ENCODE measurements at places on chromosomes 3 and 15.

- no peak overlapping the region for H3K27ac ChIP-seq
- H3K4me3 ChIP-seq, result no peak overlapping the region
- H3K27me3 ChIP-seq, result peaks cover 19% of the 10 kb centered on the region
- H3K36me3 ChIP-seq, result no peaks in the 10 kb centered on the region
- H3K4me1 ChIP-seq, result no peaks in the 10 kb centered on the region
These were observed 31.1 kb downstream of the CYP11A1 start for GRCh38 chr15:74336061-74337005.

DNA sequence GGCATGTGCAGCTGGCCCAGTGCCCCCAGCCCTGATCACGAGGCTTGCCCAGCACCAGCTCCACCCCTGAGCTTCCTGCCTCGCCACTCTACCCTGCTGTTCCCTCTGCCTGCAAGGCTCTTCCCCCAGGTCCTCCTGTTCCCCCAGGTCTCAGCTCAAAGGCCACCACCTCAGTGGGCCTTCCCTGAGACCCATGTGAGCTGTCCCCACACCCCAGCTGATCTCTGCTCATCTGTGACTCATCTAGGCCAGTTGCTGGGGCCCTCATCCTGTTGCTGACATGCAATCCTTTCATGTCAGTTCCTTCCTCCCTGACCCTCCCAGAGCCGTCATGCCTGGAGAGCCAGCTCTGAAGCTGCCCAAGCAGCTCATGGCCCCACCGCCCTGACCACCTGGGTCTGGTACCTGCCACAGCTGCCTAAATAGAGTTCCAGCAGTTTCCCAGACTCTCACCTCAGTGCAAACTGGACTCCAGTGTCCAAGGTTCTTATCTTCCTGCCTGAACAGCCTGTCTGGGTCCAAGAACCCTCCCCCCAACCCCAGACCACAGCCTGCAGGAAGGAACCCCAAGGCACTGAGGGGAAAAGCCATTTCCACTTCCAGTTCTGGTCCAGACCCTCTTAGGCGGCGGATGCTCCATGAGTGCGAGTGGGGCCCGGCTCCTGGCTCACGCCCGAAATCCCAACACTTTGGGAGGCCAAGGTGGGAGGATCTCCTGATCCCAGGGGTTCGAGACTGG is 116.6 kb upstream of the IQSEC1 start:
- DNase-seq, result peak; percentile 63
- H3K27me3 ChIP-seq, result peaks cover 34% of the 10 kb centered on the region
- H3K36me3 ChIP-seq, result no peaks in the 10 kb centered on the region
- no peak overlapping the region for H3K27ac ChIP-seq

DNA sequence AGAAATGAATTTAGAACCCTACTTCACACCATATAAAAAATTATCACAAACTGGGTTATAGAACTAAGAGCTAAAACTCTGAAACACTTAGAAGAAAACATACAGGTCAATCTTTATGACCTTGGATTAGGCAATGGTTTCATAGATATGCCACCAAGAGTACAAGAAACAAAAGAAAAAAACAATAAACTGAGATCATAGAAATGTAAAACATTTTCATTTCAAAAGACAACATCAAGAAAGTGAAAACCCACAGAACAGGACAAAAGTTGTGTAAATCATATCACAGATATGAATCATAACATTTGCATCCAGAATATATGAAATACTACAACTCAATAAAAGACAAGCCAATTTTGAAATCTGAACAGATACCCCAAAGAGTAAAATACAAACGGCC is 72.4 kb downstream of the TBL1XR1 start:
- peaks cover 10% of the 10 kb centered on the region for H3K36me3 ChIP-seq
- H3K27ac ChIP-seq, result no peak overlapping the region
- H3K4me3 ChIP-seq, result no peak overlapping the region
- DNase-seq, result no peak
- no peaks in the 10 kb centered on the region for H3K27me3 ChIP-seq
- peaks cover 1% of the 10 kb centered on the region for H3K4me1 ChIP-seq

DNA sequence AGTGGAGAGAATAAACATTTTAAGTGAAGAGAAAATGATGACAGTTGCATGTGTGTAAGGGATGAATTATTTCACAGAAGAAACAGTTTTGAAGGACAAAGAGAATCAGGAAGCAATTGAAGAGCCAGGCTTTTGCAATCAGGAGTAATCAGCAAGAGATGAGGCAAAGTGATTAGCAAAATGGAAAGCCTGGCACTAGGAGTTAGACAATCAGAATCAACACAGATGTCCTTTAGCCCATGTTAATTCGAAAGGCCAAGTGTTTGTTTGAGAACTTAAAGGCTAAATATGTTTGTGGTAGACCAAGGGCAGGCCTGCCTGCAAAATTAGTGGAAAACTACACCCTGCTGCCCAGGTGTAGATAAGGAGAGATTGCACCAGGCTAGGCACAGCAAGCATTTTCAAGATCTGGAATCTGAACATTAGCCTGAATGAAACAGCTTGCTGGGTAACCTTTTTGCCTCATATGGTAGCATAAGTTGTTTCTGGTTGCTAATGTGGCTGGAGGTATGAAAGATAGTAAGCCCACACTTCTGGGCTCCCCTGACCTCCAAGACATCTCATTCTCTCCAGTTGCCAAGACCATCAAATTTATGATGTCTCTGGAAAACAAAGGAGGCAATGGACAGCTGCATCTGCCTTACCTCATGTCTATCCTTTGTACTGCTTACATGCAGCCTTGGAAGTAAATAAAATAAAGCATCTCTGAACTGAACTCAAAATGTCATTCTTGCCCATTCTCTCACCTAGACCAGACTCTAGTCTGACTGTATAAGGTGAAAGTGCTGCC is 22.0 kb upstream of the LEKR1 start:
- no peaks in the 10 kb centered on the region for H3K4me1 ChIP-seq
- no peak overlapping the region for H3K27ac ChIP-seq
- no peaks in the 10 kb centered on the region for H3K36me3 ChIP-seq

- H3K4me1 ChIP-seq, result peaks cover 9% of the 10 kb centered on the region
- peak overlapping the region; percentile 87 for H3K27ac ChIP-seq
These were observed 98.7 kb upstream of the BFSP2 start for GRCh38 chr3:133301194-133301593.

GRCh38 chr15:85401108-85401774 is 20.8 kb downstream of the AKAP13 start:
- no peaks in the 10 kb centered on the region for H3K27me3 ChIP-seq
- DNase-seq, result no peak
- H3K4me1 ChIP-seq, result peaks cover 3% of the 10 kb centered on the region
- no peak overlapping the region for H3K4me3 ChIP-seq
- no peaks in the 10 kb centered on the region for H3K36me3 ChIP-seq

GRCh38 chr3:146035366-146035765 is 125.6 kb downstream of the PLOD2 start:
- H3K27ac ChIP-seq, result no peak overlapping the region
- H3K36me3 ChIP-seq, result no peaks in the 10 kb centered on the region
- no peaks in the 10 kb centered on the region for H3K4me1 ChIP-seq
- peak; percentile 78 for DNase-seq

- H3K27me3 ChIP-seq, result no peaks in the 10 kb centered on the region
- no peak overlapping the region for H3K4me3 ChIP-seq
- DNase-seq, result peak; percentile 51
- no peak overlapping the region for H3K27ac ChIP-seq
- H3K36me3 ChIP-seq, result no peaks in the 10 kb centered on the region
These were observed 5.2 kb upstream of the CD200R1 start for GRCh38 chr3:112980080-112980479.

DNA sequence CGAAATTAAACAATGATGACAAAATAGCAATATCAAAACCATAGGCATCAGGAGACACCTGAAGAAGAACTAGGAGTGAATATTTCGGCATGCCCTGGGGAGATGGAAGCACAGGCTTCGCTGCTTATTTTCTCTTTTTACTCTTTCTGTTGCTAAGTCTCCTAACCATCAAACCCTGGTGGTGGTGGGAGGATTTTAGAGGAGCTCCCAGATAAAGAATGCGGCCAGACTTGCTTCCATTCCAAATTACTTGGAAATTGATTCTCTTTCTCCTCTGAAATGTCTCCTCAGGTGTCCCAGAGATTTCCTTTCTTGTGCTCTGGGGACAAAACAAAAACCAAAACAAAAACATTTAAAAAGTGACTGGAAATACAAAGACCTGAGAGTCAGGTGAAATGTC is 243.0 kb downstream of the KBTBD8 start:
- H3K27ac ChIP-seq, result no peak overlapping the region
- H3K27me3 ChIP-seq, result no peaks in the 10 kb centered on the region
- H3K36me3 ChIP-seq, result no peaks in the 10 kb centered on the region
- no peaks in the 10 kb centered on the region for H3K4me1 ChIP-seq
- DNase-seq, result no peak

DNA sequence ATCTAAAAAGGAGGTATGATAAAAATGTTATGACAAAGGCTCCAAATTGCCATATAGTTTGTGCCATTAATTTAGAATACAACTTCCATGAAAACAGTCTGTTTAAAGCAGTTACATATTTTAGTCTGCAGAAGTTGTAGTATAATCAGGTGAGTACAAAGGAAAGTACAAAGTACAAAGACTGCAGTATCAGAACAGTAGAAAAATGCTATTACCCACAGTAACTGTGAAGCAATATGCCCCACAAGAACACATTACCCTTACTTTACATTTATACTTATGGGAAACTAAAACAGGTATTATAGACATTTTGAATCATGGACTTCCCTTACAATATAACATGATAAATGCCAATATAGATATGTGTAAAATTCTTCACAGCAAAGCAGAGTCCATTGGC is 398.5 kb downstream of the ERC2 start:
- no peaks in the 10 kb centered on the region for H3K27me3 ChIP-seq
- H3K4me1 ChIP-seq, result no peaks in the 10 kb centered on the region
- no peak for DNase-seq
- no peak overlapping the region for H3K4me3 ChIP-seq

- no peaks in the 10 kb centered on the region for H3K36me3 ChIP-seq
- H3K27ac ChIP-seq, result no peak overlapping the region
- H3K27me3 ChIP-seq, result no peaks in the 10 kb centered on the region
- H3K4me3 ChIP-seq, result no peak overlapping the region
- H3K4me1 ChIP-seq, result no peaks in the 10 kb centered on the region
These were observed 47.8 kb upstream of the NDN start for GRCh38 chr15:23734862-23735261.

GRCh38 chr3:49053543-49053942 is 24.3 kb upstream of the IMPDH2 start:
- no peak overlapping the region for H3K4me3 ChIP-seq
- no peak overlapping the region for H3K27ac ChIP-seq
- no peak for DNase-seq
- peaks cover 63% of the 10 kb centered on the region for H3K36me3 ChIP-seq
- no peaks in the 10 kb centered on the region for H3K4me1 ChIP-seq

GRCh38 chr3:107612664-107613084 is 89.9 kb downstream of the BBX start:
- H3K4me1 ChIP-seq, result no peaks in the 10 kb centered on the region
- DNase-seq, result no peak
- H3K36me3 ChIP-seq, result no peaks in the 10 kb centered on the region
- no peaks in the 10 kb centered on the region for H3K27me3 ChIP-seq

DNA sequence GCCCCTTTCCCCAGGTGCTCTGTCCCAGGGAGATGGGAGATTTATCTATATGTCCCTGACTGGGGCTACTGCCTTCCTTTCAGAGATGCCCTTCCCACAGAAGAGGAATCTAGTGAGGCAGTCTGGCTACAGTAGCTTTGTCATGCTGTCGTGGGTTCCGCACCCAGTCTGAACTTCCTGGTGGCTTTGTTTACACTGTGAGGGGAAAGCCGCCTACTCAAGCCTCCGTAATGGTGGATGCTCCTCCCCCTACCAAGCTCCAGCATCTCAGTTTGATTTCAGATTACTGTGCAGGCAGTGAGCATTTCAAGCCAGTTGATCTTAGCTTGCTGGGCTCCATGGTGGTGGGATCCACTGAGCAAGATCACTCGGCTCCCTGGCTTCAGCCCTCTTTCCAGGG is 35.4 kb upstream of the SLC7A14 start:
- no peak overlapping the region for H3K4me3 ChIP-seq

DNA sequence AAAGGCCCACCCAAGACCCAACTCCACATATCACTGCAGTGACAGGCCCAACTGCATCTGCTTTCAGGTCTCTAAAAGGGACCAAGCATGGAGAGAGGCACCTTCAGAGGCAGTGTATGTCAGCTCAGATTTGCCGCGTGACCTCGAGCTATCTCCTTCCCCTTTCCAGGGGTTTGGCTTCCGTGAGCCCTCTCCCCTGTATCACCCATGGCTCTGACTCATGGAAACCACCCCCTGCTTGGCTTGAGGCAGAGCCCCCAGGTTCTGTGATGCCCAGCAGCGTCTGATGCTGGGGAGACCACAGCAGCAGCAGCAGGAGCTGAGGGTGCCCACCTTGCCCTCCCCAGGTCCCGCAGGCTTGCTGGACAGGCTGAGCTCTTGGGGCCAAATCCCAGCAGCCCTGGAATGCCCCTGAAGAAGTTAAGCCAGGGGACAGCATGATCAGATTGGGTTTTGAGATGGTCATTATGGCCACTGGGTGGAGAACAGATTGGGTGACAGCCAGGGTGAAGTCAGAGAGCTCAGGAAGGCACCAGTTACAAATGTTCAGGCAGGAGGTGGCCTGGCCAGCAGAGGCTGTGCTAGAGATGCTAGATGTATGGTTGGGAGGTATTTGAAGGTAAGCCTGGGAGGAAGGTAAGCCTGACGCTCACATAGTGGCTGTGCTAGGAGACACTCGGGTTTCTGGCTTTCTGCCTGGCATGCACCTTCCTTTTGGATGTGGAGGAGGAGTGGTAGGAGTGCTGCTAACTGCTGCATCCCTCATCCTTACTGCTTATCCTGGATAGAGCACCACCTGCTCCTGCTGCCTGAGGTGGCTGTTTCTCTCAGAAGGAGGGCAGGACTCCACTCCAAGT is 42.9 kb downstream of the FGD5 start:
- no peaks in the 10 kb centered on the region for H3K36me3 ChIP-seq
- no peaks in the 10 kb centered on the region for H3K4me1 ChIP-seq
- H3K27ac ChIP-seq, result no peak overlapping the region
- peaks cover 13% of the 10 kb centered on the region for H3K27me3 ChIP-seq

GRCh38 chr3:102571720-102572384 is 137.0 kb downstream of the ZPLD1 start:
- H3K27me3 ChIP-seq, result no peaks in the 10 kb centered on the region
- H3K27ac ChIP-seq, result no peak overlapping the region
- H3K4me3 ChIP-seq, result no peak overlapping the region
- no peak for DNase-seq

- H3K27ac ChIP-seq, result no peak overlapping the region
- no peaks in the 10 kb centered on the region for H3K27me3 ChIP-seq
- no peak overlapping the region for H3K4me3 ChIP-seq
- H3K4me1 ChIP-seq, result no peaks in the 10 kb centered on the region
These were observed 412.4 kb upstream of the CBLB start for GRCh38 chr3:106281221-106281620.

- no peaks in the 10 kb centered on the region for H3K27me3 ChIP-seq
- peak; percentile 38 for DNase-seq
- no peak overlapping the region for H3K4me3 ChIP-seq
- H3K27ac ChIP-seq, result no peak overlapping the region
These were observed 63.1 kb downstream of the STRIT1 start for GRCh38 chr3:155230382-155230781.

DNA sequence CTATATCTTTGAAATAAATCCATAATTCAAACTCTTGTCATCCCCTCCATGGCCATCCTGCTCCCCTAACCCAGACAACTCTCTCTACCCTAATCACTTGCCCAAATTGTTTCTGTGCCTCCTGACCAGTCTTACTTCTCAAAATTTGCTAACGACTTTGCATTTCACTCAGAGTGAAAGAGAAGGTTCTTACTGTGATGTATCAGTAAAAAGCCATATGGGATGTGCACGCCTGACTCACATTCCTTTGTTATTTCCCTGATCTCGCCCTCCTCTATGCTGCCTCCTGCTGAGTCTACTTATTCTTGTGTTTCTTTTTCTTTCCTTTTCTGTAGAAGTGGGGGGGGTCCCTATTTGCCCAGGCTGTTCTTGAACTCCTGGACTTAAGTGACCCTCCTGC is 487.2 kb upstream of the FRG2C start:
- H3K4me3 ChIP-seq, result no peak overlapping the region
- H3K27ac ChIP-seq, result no peak overlapping the region
- peaks cover 27% of the 10 kb centered on the region for H3K27me3 ChIP-seq
- no peaks in the 10 kb centered on the region for H3K36me3 ChIP-seq
- no peak for DNase-seq
